ENCODE measurements at places on chromosomes 4 and X.

GRCh38 chr4:15653864-15654592 lies 1.1 kb downstream of the FBXL5 start:
- DNase-seq = no peak

GRCh38 chr4:11261066-11261850 lies 167.4 kb downstream of the HS3ST1 start:
- DNase-seq = no peak

DNA sequence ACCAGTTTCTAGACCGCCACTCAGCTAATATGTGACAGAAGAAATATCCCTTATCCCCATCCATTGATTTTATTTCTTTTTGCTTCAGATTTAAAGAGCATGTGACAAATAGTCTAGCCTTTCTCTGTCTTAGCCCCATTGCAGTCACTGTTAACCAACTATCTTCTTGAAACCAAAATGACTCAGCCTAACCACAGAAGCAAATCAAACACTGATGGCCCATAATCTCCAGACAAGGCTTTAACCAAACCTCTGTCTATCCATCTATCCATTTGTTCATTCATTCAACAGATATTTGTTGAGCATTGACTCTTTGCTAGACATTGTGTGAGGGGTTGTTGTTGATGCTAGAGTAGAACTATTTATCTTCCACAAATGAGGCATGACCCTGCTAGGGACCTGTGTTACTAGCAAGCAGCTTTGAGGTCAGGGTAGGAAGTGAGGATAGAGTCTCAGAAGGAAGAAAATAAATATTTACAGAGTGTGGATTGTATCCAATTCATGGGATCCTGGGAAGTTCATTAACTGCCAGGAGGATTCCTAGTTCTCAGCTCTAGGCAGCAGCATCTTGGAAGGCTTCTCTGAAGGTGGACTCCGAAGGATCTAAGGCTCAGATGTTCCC lies 22.5 kb downstream of the HNRNPH2 start:
- DNase-seq = no peak

- no peak for DNase-seq
These were observed 66.1 kb upstream of the H2AZ1 start for GRCh38 chr4:100016191-100016590.

DNA sequence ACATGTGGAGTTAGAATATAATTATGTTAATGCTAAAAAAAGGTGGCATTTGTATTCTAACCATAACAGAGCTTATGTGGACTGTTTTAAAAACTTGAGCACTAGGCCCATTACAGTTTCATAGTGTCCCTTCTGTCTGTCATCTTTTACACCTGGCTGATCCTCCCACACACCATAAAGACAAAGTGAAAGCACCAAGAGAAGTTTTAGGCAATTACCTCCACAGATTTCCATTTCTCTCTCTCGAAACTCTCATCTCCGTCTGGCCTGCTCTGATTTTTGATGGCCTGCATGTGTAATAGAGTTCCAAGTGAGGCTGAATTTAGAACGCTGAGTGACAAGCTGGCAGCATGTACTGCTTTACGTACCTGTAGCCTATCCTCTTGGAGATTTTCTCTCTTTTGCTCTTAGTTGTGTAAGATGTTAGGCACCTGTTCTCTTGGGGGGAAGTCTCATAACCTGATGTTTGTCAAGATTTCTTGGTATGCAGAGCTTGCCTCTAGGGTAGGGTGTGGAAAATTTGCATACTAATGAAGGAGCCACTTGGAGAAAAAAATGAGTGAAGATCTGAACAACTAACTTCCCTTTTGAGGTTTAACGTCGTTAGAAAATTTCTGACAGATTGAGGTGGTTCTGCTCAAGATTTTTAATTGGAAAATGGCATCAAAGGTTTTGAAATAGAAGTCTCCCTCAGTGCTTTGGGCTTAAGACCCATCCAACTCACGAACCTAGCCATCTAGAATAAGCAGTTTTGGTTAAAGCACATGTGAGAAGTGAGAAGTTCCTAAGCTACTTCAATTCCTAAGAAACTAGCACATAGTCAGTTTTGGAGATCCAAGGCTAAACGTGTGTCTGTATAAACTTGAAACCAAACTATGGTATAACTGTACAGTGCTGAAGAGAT lies 57.6 kb upstream of the RAP1GDS1 start:
- peak; percentile 23 for DNase-seq

- DNase-seq = no peak
These were observed 10.9 kb upstream of the SASH3 start for GRCh38 chrX:129768586-129769466.

DNA sequence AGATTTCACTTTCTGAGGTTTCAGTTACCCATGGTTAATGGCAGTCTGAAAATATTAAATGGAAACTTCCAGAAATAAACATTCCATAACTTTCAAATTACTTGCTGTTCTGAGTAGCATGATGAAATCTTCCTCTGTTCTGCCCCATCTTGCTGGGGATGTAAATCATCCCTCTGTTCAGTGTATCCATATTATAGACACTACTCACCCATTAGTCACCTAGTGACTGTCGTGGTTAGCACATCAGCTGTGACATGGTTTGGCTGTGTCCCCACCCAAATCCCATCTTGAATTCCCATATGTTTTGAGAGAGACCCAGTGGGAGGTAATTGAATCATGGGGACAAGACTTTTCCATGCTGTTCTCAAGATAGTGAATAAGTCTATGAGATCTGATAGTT lies 125.5 kb upstream of the GIMD1 start:
- DNase-seq = no peak

Measured in memory B cell (primary cell).